ENCODE measurements at places on chromosomes 2 and 18.
A peak's percentile ranks its signal among the peaks of the same experiment; 100 is the strongest.

DNA sequence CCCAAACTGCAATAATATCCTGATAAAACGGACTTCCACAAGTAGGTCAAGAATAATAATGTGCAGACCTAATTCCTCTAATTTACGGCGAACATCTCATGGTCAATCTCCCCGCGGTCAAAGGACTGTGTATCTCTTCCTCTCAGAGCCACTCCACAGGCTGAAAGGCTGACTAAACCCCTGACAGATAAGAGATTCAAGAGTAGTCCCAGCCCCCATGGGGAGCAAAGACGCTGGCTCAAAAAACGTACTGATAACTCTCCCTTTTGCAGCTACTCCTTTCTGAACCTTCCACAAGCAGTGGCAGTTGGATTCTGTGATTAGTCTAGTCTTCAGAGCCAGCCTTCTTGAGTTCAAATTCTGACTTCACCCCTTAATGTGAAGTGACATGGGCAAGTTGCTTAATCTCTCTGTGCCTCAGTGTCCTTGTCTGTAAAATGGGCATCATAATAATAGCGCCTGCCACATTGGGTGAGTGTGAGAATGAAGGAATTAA lies 19.7 kb upstream of the IL18R1 start:
- no peak for DNase-seq

DNA sequence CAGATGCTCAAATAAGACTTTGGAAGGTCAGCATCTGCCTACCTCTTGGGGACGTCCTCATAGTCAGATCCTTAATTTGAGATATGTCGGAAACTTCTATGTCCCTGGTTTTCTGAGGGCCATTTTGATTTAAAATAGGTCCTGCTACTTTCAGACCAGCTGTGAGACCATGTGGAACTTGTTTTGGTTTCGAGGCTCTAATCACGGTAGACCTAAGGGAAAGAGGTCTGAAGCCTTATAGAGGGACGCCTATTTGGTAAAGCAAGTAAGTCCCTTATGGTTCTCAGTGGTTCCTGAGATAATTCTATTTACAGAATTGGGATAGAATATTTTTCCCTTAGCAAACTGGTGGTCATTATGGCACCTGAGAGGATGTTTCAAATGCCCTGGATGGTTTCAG lies 75.1 kb downstream of the RFTN2 start:
- DNase-seq, result no peak

- DNase-seq, result no peak
Observed at GRCh38 chr2:3664925-3665324, 6.9 kb downstream of the ALLC start.

- DNase-seq, result no peak
Observed at GRCh38 chr2:168495524-168495923, 39.5 kb downstream of the CERS6 start.

DNA sequence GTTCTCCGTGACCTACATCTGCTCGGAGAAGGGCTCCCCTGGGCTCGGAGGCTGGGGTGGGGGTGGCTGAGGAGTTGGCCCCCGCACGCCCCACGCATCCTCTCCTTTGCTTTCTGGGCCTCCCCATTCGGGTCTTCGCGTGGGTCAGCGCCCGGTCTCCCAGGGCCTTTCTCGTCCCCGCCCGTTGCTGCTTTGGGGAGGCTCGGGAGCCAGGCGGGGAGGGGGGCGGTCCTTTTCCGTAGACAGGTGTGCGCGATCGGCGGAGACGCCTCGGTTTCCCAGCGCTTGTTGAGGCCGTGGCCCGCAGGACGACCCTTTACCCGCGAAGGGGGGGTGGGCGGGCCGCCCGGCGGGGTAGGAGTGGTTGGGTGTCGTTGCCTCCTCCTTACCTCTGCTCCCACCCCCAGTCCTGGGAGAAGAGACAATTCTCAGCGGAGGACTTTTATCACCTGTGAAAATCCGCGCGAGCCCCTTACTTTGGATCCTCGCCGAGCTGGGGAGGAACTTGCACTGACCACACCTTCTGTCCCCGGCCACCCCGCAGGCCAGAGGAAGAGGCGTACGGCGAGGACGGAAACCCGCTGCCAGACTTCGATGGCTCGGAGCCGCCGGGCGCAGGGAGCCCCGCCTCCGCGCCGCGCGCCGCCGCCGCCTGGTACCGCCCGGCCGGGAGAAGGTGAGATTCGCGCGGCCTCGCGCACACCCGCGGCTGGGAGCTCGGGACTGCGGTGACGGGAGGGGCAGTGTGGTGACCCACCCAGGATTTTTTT lies 2.6 kb downstream of the ADCYAP1 start:
- DNase-seq, result no peak

GRCh38 chr2:231925303-231926179 lies 655 bp downstream of the NPPC start:
- DNase-seq, result peak; percentile 80

- DNase-seq, result no peak
Observed at GRCh38 chr18:3716116-3716660, 266.2 kb downstream of the TGIF1 start.

DNA sequence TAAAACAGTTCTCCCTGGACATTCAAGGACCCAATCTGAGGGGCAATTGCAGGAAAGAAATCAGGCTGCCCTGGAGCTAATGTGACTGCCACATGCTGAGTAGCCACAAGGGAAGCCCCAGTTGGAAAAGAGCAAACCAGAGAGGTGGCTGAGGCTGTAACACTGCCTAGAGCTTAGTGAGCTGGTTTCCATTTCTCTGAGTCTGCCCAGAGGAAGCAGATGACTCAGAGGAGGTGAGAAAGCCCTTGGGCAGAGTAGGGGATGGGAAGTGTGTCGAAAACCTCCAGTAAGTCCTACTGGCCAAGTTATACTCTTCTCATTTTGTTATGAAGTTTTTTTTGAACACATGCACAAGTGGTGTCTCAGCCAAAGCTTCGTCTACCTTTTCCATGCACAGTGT lies 753.0 kb downstream of the CNTNAP5 start:
- DNase-seq, result no peak

DNA sequence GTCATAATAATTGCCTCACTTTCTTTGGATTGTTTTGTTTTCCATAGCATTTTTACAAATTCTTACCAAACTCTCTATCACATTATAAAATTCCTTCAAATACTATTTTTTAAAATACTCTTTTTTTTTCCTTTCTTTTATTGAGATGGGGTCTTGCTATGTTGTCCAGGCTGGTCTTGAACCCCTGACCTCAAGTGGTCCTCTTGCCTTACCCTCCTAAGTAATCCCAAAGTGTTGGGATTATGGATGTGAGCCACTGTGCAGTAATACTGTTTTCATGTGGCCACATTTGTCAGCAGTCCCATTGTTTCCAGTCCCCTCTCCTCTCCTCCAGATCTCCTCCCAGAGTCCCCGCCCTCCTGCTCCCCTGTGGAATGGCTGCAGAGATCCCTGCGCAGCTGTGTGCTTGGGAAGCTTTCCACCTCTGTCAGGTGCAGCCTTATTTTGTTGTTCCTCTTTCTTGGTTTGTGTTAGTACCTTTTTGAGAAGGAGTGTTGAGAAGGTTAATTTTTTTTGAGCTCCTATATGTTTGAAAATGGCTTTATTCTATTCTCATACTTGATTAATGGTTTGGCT lies 227.3 kb downstream of the LOXHD1 start:
- no peak for DNase-seq

DNA sequence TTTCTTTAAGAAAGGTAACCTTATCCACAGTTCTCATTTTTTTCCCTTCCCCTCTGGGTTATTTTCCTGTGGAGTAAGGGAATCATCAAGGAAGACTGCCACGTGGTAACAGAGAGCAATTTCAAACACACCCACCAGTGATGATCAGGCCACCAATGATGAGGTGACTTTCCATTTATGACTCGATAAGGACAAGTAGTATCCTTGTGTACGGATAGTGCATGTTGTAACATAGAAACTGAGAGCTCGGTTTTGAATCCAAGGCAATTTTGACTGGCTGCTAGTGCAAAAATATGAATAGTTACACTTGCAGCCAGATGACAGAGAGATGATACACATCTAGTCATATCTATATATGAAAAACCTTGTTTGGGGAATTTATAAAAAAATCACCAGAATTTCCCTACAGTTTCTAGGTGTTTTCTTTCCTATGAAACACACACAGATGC lies 143.6 kb upstream of the TCF4 start:
- DNase-seq, result no peak

GRCh38 chr2:40373111-40373510 lies 78.8 kb downstream of the SLC8A1 start:
- no peak for DNase-seq

DNA sequence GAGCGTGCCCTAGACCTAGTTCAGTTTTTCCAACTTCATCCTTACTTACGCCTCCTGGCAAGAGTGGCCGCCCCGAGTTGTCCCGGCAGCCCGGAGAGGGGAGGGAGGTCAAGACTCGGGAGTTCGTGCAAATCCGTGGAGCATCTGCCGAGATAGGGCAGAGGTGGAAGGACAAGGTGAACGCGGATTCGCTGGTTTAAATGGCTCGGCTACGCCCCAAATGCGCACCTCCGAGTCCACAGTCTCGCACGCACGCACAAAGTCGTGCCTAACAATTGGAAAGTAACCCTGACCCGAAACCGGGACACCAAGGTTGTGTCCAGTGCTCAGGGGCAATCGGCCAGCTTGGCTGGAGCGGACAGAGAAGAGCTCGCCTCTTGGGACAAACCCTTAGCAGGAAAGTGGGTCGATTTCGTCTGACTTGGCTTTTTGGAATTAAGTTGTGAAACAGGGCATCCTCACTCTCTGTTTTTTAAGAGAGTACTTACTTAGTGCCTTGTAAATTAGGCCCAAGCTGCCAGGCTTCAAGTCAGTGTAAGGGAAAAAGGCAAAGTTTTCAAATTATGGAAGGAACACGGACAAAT lies 726 bp upstream of the SS18 start:
- peak; percentile 69 for DNase-seq

GRCh38 chr2:195390686-195391321 lies 266.2 kb upstream of the SLC39A10 start:
- no peak for DNase-seq

DNA sequence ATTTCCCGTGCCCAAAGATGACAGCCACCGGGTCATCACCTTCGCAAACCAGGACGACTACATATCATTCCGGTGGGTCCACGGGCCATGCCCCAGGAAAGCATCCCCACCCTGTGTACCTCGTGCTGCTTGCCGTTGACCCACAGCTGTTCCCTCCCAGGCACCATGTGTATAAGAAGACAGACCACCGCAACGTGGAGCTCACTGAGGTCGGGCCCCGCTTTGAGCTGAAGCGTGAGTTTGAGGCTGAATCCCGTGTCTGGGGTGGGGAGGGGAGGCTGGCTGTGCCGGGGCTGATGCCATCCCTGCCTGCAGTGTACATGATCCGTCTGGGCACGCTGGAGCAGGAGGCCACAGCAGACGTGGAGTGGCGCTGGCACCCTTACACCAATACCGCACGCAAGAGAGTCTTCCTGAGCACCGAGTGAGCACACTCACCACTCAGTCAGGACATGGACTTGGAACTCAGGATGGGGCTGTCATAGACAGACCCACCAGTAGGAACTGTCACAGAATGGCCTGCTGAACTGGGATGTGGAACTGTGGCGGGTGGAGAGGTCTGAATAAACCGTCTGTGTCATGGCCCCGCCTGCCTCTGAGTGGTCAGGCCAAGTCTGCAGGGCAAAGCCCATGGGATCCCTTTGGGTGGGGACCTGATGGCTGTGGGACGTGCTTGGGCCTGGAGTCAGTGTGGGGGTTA lies 3.5 kb downstream of the IMP4 start:
- DNase-seq, result no peak

DNA sequence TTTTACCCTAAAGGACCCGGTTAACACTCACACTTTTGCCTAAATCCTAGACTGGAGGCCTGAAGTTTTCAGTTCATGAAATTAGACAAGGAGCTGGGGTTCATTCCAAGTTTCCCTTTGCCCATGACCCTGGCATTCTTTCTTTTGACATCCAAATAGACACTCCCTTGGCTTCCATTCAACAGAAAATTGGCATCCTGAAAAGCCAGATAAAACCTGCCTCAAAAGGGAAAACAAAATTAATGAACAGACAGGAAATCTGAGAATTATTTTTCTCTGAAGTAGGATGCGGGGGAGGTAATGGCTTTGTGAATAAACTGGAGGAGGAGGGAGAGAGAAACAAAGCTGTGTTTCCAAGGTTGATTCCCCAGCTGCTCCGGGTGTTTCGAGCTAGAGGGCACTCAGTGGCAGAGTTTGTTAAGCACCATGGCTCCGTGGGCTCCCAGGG lies 41.0 kb downstream of the SPP2 start:
- peak; percentile 36 for DNase-seq

- DNase-seq, result no peak
Observed at GRCh38 chr18:79914614-79915160, 36.8 kb downstream of the SLC66A2 start.

DNA sequence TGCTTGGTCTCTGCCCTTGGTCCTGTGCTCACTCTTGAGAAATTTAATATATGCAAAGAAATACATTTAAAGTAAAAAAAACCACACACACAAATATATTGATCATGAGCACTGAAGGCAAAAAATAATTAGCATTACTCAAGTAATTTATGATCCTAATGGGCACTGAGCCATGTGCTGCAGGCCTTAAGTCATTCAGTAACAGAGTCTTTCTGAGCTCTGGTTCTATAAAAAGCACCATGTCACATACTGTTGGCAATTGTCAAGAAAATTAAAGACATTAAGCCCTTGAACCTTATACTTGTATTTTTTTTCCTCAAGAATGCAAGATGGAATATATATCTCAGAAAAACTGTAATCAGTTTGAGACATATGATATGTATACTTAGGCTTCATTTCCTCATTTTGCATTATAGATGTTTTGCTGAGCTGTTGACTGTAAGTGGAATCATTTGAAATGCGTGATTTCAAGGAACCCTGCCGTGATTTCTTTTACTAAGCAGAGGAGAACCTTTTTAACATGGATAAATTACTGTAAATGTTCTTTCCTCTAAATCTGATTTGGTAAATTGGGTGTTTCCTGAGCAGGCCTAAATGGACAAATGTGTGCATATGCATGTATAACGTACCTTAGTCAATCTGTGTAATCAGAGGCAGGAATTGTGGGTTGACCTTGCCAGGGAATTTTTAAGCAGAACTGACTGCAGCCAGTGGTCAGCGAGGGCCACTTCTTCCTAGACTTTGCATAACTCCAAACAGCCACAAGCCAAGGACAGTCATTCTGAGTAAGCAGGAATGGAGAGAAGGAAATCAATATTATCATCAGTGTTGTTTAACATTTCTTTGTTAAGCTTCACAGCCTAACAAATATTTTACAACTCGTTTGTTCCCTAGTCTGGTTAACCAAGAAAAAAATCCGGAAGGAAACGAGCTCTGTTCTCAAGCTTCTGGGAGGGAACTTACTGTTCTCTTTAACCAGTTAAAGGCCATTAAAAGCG lies 191.5 kb upstream of the ATP5MC3 start:
- DNase-seq, result peak; percentile 31

DNA sequence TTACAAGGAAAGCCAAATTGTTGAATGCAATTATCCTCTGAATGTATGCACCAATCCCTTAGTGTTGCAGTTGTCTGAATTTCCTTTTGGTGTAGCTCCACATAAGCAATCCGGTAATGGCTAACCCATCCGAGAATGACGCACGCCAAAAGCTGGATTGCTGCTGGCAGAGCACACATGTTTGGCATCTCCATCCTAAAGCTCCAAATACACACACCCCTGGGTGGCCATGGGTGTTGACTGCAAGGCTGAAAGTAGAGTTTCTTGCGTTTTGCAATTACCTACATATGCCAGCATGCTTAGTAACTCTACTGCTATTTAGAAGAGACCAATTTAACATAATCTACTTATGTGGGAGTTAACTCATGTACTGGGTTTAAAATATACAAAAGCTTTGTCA lies 53.1 kb downstream of the KCTD1 start:
- no peak for DNase-seq

GRCh38 chr2:61456070-61456745 lies 14.7 kb downstream of the USP34 start:
- no peak for DNase-seq

GRCh38 chr2:144432921-144433320 lies 87.0 kb downstream of the ZEB2 start:
- no peak for DNase-seq
